ENCODE measurements at places on chromosomes 6 and 20.
A peak's percentile ranks its signal among the peaks of the same experiment; 100 is the strongest.

DNA sequence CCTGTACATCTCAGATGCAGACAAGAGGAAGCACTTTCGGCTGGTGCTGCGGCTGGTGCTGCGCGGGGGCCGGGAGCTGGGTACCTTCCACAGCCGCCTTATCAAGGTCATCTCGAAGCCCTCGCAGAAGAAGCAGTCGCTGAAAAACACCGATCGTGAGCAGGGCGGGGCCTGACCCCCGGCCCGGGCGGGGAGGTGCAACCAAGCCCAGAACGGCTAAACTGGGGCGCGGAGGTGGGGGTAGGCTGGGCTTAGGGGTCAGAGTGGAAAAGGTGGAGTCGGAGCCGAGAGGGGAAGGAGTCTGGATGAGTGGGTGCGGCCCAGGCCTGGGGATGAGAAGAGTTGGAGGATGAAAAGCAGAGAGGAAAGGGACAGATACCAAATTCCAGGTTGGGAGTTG lies 4.1 kb upstream of the MATN4 start:
- no peak for DNase-seq

- no peak for DNase-seq
Measured at GRCh38 chr20:1287787-1288569, 21.9 kb downstream of the SNPH start.

DNA sequence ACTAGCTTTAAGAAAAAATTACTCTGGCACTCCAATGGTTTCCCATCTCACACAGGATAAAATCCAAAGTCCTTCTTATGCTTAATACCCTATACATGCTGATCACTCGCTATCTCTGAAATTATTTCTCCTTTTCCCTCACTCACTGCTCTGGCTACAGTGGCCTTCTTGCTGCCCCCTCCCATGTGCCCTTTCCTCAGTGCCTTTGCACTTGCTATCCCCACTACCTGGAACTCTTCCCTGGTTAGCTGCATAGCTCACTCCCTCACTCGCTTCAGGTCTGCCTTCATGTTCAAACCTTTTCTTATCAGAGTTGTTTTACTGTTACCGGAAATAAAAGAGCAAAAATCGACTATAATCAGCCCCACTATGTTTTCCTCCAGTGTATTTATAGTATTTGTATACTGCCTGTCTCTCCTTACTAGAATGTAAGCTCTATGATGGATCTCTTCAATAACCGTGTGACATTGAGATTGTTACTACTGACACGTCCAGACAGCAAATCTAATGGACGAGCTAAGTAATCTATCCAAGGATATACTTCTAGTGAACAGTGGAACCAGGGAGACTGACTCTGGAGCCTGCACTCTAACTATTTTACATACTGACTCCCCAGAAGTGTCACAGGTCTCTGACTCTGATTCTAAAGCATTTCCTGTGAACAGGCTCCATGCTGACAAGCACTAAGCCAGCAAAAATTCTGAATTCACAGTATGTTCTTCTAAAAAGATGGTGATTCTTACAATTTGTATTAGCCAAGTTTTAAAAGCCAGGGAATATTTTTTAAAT lies 25.1 kb downstream of the FKBP5 start:
- DNase-seq = no peak

GRCh38 chr6:3394671-3395070 lies 62.2 kb downstream of the SLC22A23 start:
- DNase-seq = no peak

GRCh38 chr6:145405006-145405551 lies 330.2 kb downstream of the EPM2A start:
- no peak for DNase-seq

- no peak for DNase-seq
Measured at GRCh38 chr6:155330133-155330734, 15.9 kb upstream of the TFB1M start.

GRCh38 chr6:9039258-9039657 lies 603.9 kb upstream of the SLC35B3 start:
- no peak for DNase-seq

GRCh38 chr6:25392372-25392771 lies 113.2 kb downstream of the CARMIL1 start:
- DNase-seq = no peak

- peak; percentile 83 for DNase-seq
Measured at GRCh38 chr6:70667711-70668498, at the start of gene SMAP1. Gene SMAP1, plus strand, starts transcription at chr6:70667883. Its CDS starts 141 bp downstream, at chr6:70668024.

- DNase-seq = no peak
Measured at GRCh38 chr6:1622851-1623768, 13.4 kb downstream of the FOXC1 start.

DNA sequence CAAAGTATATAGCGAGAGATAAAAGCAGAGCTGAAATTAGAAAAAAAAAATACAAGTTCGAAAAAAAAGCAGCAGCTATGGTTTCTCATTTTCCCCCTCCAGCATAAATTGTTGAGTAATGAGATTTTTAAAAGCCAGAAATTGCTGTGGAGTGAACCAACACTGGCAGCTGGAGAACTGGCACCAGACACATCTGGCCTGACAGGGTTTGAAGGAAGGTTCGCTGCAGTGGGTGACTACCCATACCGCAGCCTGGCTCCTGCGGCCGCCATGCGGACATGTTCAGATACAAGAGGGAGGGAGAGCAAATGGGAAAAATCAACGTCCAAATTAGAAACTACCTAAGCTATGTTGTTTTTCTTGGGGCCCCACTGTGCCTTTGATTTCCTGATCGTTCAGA lies 3.3 kb downstream of the APCDD1L start:
- DNase-seq = peak; percentile 17

DNA sequence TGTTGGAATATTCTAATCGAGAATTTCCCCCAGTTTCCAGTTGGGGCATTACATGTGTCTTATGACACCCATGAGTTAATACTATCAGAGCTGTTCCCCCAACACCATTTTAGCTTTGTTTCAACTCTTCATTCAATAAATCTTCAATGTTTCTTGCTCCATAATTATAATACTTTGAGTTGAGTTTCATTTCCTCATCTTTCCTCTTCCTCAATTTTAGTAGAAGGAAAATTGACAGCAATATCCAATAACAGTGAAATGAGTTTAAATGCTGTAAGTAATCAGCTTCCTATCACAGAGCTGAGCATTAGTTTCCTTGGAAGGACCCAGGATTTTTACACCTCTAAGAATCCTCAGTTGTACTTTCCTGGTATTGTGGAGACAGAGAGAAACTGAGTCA lies 1.0 kb upstream of the STMND1 start:
- no peak for DNase-seq

GRCh38 chr6:25703005-25703404 lies 51.0 kb downstream of the SCGN start:
- no peak for DNase-seq

GRCh38 chr6:98092331-98092730 lies 742.0 kb upstream of the POU3F2 start:
- no peak for DNase-seq

GRCh38 chr20:5918856-5919625 lies 31.3 kb downstream of the TRMT6 start:
- no peak for DNase-seq

DNA sequence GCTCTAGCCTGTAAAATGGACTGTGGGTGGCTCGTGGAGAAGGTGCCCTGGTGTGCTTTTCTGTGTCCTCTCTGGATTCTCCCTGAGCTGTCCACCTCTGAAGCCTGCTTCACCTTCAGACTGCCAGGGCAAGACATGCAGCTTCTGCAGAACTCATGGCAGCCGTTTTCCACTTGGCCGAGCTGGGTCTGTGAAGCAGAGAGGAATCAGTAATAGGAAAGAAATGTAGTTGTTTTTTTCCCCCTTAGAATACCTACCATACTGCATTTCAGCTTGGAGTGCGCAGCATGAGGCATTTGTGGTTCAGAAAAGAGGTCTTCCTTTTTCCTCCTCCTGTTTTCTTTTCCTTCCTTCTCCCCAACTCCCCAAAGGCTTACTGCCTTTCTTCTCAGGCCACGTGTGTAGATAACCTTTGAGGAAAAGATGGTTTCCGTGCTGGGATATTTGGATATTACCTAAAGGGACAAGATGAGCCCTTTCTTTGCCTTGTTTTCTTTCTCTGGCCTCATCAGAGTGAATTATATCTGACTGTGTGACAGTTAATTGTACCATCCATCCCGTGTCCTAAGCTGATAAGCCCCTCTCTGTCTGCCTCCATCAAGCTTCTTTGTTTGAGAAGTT lies 39.4 kb downstream of the RREB1 start:
- no peak for DNase-seq

- DNase-seq = no peak
Measured at GRCh38 chr6:166492092-166492741, 94.3 kb downstream of the RAMACL start.

GRCh38 chr6:3653528-3654070 lies 97.9 kb downstream of the PXDC1 start:
- DNase-seq = no peak

GRCh38 chr6:158552055-158552795 lies 7.7 kb upstream of the TMEM181 start:
- no peak for DNase-seq

DNA sequence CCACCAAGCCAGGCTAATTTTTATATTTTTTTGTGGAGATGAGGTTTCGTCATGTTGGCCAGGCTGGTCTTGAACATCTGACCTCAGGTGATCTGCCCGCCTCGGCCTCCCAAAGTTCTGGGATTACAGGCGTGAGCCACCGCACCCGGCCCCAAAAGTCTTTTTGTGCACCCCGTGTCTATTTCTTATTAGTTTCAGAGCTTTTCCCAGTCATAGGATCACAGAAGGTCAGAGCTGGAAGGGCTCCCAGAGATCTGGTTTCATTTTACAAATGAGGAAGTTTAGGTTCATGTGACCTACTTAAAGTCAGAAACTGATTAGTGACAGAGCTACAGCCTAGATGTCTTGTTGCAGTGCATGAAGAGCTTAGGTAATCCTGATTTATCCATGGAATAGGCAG lies 1.6 kb upstream of the OGFRL1 start:
- no peak for DNase-seq

- peak; percentile 43 for DNase-seq
Measured at GRCh38 chr20:36314734-36315544, 8.8 kb downstream of the DLGAP4 start.

- no peak for DNase-seq
Measured at GRCh38 chr6:149963462-149964307, at the start of gene ULBP1. Gene ULBP1, plus strand, starts transcription at chr6:149963943. Its CDS starts 107 bp downstream, at chr6:149964050.

DNA sequence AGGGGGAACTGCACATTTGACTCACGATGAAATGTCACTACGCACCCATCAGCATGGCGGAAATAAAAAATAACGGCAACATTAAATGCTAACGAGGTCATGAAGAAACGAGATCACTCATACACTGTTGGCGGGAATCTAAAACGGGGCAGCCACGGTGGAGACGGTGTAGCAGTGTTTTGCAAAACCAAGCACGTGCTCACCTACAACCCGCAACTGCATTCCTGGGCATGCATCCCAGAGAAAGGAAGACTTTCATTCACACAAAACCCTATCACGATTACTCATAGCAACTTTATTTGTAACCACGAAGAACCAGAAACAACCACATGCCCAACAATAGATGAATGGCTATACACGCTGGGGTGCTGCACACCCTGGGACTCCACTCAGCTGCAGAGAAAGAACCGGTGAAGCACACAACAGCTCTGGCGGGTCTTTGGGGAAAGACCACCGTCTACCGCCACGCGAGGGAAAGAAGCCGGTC lies 77.0 kb downstream of the YTHDF1 start:
- no peak for DNase-seq

GRCh38 chr6:18897350-18897749 lies 510.2 kb downstream of the RNF144B start:
- DNase-seq = no peak

DNA sequence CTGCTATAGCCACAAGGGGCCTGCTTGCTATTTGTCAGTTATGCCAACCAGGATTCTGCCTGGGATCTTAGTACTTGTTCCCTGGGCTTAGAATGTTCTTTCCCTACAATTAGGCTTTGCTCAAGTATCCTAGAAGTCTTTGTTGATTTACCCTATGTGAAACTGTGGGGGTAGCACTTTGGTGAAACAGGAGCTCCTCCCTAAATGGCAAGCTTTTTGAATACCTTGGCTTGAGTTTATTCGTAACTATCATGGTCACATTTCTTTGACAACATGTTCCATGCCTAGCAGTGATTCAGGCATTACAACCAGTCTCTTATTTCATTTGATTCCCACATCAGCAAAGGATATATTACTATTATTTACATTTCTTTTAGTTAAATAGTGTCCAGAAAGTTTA lies 21.2 kb downstream of the AFDN start:
- DNase-seq = no peak

DNA sequence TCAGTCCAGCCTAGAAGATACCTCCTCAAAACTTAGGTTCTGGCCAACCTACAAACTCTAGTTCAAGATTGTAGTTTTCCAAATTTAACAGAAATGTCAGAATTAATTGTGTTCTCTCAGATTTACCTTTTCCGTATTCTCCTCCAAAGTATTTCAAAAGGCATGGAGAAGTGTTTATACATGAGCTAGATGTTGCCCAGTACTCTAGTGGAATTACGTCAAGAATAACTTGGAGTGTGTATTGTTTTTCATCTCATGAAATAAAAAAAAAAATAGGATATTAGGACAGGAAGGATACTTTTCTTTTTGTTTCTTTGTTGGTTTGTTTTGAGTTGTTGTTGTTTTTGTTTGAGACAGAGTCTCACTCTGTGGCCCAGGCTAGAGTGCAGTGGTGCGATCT lies 32.3 kb upstream of the MARCKS start:
- no peak for DNase-seq

DNA sequence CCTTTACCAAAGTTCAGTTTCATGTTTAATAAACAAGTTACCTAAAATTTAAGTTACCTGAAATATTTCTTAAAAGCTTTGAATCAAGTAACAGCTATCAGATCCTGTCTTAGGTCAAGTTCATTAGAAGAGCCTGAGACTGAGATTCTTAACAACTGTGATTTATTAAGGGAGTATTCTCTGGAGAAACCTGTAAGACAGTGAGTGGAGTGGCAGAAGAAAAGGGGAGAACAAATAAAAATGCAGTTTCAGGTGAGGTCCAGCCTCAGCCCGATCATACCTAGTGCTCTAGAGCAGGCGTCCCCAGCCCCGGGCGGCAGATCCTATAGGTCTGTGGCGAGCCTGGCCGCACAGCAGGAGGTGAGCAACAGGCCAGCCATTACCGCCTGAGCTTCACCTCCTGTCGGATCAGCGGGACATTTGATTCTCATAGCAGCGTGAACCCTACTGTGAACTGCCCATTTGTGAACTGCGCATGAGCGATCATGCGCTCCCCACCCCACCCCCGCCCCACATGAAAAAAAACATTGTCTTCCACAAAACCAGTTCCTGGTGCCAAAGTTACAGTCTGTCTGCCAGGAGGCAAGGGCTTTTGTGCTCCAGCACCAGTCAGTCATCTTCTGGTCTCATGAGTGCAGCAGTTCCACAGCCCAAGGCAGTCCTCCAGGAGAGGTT lies 59.2 kb upstream of the ADGRB3 start:
- DNase-seq = peak; percentile 62
